Colonic mucosa (tissue), 4 donors: ENCODE measurements at places on chromosomes 1 and 21.

- DNase-seq = no peak
Measured at GRCh38 chr1:200949626-200950025, 54.9 kb downstream of the INAVA start.

DNA sequence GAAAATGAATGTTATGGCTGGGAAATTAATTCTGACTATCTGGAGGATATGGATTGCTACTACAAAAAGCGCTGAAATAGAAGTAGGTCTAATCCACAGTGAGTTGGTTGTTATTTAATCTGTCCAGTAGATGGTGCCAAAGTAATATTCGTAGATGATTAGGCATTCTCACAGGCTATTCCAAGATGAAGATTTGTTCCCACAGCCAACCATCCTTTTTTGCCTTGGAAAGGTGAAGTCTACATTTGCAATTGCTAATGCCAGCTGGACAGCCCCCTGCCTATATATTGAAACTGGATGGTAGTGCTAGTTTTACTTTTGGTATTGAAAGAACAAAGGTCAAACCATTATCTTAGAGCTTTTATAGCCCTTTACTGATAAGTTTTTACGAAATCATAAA, 43.8 kb downstream of the RBM11 start:
- peak; percentile 30 for DNase-seq

DNA sequence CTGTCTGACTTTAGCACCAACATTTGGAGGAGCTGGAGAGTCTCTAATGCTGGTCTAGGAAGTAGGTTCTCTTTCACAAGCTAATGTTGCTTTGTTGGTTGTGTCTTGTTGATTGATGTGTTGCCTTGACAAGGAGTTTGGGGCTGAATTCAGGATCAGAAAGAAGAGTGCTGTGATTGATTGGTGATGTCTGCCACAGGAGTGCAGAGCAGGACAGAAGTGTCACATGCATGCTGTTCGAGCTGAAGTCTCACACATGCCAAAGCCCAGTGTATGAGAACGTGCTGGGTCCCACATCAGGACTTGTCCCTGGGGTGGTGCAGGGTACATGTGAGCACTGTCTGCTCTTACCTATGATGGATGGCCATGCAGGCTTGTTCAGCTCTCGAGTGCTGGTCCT, 694.4 kb downstream of the MATN1 start:
- no peak for DNase-seq

GRCh38 chr1:79817031-79817560, 810.6 kb upstream of the ADGRL4 start:
- no peak for DNase-seq

DNA sequence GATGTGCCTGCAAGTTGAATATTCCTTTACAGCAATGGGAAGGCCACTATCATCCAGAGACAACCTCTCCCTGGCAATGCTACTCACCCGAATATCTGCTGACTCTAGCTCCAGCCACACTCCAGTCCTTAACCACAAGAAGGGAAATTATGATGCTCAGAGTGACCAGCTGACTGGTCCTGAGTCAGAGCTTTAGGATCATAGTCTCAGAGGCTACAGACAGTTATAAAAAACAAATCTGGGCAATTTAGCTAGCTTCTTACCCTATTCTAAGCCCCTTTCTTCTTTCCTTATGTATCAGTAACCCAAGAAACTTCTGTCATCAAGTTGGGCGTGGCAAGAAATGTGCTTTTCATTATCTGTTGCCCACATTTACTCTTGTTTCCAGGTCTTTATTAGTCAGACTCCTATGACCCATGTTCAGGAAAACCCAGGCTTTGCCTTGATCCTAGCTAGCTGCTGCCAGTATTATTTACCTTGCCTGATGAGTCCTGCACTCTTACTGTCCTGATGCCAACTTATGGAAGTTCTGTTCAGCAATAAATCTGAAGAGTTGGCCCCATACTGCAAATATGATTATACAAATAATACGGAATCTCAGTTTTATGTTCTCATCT, 207.0 kb downstream of the TTLL7 start:
- DNase-seq = no peak

DNA sequence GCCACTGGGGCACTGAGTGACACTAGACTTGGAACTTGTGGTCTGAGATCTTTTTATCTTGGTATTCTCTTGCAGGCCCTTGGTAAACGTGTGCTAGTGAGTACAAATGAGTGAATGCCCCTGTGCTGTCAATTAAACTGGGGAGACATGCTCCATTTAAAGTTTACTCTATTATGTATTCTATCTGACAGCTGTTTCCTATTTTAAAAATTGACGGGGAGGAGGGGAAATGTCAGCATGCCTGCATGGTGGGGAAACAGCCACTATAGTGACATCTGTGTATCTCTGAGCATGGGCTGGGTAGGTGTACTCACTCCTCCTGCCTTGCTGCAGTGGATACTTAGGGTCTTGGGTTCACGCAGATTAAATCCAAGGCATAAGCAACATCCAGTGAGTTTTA, 59.0 kb upstream of the IKBKE start:
- no peak for DNase-seq

DNA sequence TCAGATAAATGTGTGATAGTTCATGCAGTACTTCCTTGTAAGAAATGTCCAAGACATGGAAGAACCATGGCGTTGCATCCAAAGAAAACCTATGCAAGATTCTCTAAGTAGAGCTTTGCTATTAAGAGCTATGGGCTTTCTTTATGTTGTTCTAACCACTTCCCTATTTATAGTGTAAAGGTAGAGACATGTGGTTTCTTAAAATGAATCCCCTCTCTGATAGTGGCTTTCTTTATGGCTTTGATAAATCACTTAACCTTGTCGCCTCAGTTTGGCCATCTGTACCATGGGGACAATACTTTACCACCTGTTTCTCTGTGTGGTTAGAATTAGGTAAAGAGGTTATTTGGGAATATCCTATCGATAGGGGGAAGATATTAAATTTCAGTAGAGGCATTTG, 305.5 kb downstream of the NFIA start:
- no peak for DNase-seq

DNA sequence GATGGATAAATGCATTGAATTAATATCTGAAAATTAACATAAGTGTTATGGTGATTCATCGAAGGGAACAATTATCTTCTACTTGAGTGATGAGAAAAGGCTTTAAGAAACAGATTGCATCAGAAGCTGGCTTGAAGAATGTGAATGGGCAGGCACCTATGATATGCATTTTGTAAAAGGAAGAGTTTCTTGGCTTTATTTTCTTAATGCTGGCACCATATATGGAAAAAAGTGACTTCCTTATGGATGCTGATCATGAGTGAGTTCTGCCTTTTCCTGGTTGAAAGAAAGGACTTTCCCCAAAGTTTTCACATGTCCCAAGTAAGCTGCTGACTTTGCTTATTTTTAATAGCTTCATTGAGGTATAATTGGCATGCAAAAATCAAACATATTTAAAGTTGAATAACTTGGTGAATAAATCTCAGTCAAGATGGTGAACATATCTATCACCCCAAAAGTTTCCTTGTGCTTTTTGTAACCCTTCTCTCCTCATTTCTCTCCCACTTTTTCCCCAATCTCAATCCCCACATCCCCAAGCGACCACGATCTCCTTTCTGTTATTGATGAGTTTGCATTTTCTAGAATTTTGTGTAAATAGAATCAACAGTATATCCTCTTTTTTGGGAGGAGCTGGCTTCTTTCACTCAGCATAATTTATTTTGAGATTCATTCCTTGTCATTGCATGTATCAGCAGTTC, 74.2 kb downstream of the SPATA46 start:
- DNase-seq = no peak

- DNase-seq = no peak
Measured at GRCh38 chr1:111145542-111145941, 5.5 kb downstream of the CEPT1 start.

GRCh38 chr1:14659913-14660312, 61.4 kb downstream of the KAZN start:
- DNase-seq = no peak

DNA sequence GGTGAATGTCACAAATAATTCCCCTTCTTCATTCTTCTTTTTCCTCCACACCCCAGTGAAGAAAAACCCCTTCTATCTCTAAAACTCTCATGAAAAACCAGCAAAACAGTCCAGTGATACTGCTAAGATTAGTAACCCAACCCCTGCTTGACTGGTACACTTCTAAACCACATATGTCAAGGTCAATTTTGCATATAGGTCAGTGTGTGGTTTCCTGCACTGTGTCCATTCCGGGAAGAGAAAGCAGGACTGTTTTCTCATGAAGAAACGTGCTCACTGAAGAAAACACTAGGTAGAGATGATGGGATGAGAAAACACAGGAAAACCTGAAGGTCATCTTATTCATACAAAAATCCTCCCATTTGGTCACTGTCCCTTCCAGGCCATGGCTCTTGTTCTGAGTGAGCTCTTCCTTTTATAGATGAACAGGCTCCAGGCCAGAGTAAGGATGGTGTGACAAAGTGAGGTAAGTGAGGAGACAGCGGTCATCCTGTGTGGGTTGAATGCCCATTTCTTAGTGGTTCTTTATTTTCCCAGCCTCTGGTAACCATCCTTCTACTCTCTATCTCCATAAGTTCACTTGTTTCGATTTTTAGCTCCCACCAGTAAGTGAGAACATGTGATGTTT, 122.7 kb downstream of the FASLG start:
- no peak for DNase-seq

DNA sequence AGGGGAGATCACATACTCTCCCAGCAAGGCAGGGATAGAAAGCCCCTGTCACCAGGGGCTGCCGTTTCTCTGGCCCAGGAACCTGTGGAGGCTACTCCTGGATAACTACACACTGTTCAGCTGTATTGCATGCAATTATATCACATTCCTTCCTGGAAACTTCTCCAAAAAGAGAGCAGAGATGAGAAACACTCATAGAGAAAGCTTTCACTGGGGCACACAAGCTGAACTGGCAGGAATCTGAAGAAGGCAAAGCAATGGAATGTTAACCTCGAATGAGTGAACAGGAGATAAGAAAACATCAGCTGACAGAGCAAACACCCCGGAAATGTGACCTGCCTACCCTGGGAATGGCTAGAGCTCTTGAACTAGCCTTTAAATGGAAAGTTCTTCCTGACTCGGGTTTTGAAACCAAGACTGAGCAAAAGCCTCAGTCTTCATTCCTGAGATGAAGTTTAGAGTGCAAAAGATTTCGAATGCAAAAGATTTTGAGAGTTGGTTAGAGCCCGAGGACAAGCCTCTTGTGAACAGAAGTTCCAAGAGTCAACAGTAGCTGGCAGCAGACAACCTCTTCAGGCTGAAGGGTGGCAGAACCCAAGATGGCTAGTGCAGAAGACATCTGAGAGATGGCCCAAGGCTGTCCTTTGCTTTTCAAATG, 32.3 kb downstream of the CCN1 start:
- no peak for DNase-seq

GRCh38 chr1:8816831-8817411, 519 bp downstream of the RERE start:
- DNase-seq = peak; percentile 51

DNA sequence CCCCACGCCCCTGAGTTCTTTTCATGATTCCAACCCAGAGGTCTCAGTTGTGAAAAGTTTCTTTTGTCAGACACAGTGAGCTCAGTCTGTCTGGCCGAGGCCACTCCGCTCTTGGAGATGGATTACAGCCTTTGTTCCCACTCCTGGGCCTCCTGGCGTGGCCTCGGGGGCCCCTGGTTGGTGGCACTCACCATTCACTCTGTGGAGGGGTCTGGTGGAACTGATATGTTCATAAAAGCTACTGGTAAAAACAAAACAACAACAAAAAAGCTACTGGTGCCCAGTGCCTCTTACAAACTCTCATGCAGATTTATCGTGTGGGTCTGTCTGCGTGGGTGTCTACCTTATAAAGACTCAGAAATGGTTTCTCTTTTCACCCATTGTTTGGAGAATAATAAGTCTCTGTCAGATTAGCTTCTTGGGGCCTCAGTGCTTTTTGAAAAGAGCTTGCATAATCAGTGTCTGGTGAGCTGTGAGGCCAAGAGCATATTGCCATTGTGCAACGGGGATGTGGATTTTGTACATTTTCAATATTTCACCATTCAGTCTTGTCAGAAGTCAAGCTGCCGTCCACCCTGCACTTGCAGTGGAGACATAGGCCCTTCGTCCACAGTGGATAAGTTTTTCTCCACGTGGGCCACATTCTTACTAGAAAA, 86.7 kb downstream of the GALNT2 start:
- no peak for DNase-seq

DNA sequence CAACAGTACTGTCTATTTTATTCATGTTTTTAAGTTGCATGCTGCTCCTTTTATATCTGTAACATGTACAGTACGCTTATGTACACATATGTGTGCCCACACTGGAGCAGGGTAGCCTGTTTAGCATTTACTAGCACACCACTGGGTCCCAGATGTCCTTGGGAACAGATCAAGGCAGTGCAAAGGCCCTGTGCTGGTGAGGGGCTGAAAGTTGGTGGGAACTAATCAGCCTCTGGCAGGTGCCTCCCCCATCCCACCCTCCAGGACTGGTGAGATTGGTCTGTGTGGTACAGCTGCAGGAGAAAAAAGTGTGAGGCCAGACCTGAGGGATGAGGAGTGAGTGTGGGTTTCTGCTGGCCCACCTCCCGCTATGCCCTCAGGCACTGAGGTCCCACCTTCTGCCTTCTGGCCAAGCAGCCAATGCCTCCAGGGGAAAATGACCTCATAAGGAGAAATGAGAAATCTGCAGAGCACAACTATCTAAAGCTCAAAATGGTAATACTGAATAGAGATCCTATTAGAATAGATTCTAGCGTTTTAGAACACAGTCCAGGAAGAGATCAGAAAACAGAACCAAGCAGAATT, 58.9 kb downstream of the POFUT2 start:
- DNase-seq = no peak

DNA sequence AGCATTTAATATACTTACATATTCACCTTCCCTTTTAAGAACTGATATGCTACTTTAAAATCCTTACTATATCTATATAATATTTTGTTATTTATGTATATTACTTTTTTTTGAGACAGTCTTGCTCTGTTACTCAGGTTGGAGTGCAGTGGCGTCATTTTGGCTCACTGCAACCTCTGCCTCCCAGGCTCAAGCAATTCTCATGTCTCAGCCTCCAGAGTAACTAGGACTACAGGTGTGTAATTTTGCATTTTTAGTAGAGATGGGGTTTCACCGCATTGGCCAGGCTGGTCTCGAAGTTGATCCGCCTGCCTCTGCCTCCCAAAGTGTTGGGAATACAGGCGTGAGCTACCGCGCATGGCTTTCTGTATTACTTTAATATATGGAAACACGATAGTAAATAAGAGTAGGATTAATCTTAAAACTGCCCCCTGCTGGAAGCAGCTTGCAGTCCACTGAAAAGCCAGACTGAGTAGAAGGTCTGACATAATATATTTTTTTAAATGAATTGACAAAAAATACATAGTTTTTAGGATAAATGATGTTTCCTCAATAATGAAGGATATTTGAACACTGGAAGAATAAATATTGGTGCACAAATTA, 24.4 kb downstream of the RCAN3 start:
- peak; percentile 37 for DNase-seq

GRCh38 chr1:62362926-62363325, 43.7 kb upstream of the KANK4 start:
- DNase-seq = no peak

- no peak for DNase-seq
Measured at GRCh38 chr1:209531006-209531405, 52.5 kb upstream of the CAMK1G start.
